Urothelium cell line (cell line): ENCODE measurements at places on chromosomes 4 and X.
A peak's percentile ranks its signal among the peaks of the same experiment; 100 is the strongest.

- no peak for DNase-seq
Observed at GRCh38 chr4:126961661-126962060, 671.1 kb upstream of the INTU start.

GRCh38 chr4:169940460-169940859, 85.7 kb downstream of the MFAP3L start:
- no peak for DNase-seq

- no peak for DNase-seq
Observed at GRCh38 chr4:111748157-111748556, 397.1 kb upstream of the FAM241A start.

- DNase-seq, result no peak
Observed at GRCh38 chr4:23930750-23931488, 41.1 kb upstream of the PPARGC1A start.

DNA sequence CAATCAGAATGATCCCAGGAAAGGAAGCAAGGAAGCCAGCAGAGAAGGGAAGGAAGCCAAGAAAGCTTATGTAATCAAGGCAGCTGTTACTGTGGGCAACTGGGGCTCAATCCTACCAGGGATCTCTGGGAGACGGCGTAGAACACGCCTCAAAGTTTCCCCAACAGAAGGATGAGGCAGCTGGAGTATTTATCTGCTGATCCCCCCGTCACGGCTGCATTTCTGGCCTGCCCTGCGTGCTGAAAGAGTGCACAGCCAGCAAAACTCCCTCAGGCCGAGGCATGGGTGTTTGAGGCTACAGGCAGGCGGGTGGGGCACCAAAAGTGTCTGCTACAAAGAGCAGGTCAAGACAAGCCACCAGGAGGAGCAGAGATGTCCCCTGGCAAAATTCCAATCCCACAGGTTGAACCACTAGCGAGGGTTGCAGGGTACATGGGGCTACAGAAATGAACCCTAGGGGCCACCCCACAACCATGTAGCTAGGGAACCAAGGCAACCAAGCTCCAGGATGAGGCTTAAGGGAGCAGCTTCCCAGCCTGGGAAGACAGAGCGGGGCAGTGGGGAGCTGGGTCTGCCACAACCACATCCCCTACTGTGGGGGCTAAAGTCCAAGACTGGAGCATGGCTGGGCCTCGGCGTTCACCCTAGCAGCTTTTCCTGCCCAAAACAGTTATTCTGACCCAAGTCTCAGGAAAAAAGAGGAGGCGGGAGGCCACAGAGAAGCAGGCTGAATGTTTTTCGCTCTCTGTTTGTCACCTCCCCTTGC, 113.4 kb downstream of the BCOR start:
- DNase-seq, result peak; percentile 33

DNA sequence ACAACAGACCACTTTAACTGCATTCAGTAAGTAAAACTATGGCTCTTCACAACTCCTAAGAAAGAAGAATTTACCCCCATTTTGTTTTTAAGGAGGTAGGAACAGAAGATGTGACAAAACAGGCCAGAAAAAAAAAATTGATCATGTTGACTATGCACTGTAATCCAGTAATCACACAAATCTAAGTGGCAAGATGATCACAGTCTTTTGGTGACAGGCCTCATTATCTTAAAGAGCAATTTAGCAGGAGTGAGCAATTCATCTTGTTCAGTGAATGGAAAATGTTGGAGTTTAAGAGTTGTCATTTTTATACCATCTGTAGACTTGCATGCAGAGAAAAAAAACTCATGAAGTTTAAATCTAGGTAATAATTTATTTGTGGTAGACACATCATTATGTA, 115.1 kb downstream of the SLC39A8 start:
- DNase-seq, result no peak

- DNase-seq, result no peak
Observed at GRCh38 chr4:154511981-154512380, 20.4 kb upstream of the DCHS2 start.

- DNase-seq, result no peak
Observed at GRCh38 chr4:163618845-163619244, 124.4 kb downstream of the TMA16 start.

- DNase-seq, result no peak
Observed at GRCh38 chr4:72473434-72473900, 95.6 kb downstream of the ADAMTS3 start.

DNA sequence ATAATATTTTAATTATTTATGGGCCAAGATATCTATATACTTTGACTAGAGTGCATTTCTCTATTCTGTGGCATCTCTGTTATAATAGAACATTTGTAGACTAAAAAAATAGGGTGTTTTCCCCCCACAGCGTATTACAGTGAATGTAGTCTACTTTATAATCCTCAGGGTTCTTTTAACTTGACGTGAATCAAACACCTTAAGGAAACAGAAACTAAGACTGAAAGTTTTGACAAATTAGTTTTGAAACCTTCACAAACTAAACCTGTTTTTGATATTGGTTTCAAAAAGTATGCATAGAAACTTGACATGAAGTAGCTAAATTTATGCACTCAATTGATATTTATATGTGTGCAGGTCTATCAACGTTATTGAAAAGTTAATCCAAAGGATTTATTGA, 1963.1 kb upstream of the TENM3 start:
- no peak for DNase-seq

DNA sequence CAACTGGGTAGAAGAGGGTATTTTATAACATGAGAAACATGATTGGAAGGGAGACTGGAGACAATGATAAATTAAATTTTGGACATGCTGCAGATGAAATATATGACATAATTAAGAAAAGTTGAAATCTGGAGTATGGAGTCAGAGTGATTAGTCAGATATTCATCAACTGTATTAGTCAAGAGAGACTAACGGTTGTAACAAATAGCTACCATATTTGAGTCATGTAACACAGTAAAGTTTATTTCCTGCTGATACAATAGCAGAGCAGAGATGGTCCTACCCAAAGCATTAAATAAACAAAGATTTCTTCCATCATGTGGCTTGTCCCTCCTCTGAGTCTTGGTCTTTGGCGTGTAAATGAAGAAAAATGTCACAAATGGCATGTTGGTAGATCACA, 321.3 kb downstream of the GALNTL6 start:
- DNase-seq, result no peak

DNA sequence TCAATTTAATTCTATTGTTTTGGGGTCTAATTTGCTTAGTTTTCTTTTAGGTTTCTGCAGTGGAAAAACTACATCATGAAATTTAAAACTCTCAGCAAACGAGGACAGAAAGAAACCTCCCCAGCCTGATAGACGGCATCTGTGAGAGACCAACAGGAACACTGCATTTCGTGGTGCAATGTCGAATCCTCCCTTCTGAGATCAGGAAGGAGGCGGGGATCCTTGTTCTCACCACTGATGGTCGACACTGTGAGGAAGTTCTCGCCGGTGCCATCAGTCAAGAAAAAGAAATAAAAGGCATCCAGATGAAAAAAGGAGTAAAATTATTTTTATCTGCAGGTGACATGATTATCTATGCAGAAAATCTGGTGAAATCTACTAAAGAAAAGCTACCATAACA, 16.5 kb downstream of the GAK start:
- DNase-seq, result no peak

DNA sequence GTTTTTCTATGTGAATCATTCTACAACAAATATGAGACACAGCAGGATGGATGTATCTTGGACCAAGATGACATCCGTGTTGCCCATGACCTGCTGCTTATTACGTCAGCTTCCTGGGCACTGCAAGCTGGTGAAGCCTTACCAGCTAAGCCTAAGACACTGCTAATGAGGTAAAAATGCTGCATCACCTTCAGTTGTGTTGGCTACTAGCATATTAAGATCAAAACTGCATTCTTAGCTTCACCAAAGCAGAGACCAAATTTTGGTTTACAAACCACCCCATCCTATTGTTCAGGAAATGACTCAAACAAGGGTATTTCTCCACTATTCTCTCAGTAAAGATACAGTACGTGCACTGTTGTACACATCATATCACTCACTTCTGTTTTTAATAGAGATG, 50.3 kb downstream of the MAML3 start:
- DNase-seq, result no peak

DNA sequence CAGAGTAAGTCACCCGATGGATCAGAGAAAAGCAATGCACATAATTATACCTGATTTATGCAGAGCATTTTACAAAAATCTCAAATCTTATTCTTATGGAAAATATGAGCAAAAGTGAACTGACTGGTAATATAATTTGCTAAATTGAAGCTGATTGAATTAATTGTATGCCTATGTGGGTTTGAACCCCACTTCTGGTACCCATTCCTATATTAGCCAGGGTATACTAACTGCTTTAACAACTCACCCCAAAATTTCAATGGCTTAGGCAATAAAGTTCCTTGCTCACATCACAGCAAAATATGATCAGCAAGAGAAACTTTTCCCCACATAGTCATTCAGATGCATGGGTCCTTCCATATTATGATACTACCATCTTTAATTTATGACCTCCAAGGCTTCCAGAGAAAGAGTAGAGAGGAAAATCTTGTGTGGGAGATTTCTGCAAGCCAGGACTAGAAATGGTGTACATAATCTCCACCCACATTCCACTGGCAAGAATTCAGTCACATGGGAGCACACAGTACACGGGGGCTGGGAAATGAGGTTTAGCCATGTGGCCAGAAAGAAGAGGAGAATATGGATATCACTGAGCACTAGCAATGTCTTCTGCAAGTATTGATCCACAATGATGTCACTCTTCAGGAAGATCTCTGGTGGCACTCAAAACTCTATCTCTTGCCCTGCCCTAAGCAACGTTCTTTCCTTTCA, 640.7 kb downstream of the BCOR start:
- no peak for DNase-seq

DNA sequence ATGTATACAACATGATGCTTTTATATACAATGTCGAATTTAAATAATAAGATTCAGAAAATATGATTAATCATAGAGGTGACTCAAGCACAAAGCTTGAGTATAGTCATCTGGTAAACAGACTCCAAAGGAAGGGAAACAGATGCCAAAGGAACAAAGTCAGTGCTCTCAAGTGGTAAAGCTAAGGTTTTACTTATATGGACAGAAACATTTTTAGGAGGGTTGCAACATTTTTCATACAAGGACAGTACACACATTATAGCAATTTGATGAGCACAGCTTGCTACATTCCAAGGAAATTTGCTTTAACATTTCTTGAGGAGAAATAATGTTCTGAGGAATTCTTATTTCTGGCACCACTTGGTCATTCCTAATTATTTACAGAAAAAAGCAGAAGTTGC, 333.4 kb upstream of the AADAT start:
- peak; percentile 4 for DNase-seq

- no peak for DNase-seq
Observed at GRCh38 chr4:150368667-150369066, 213.3 kb upstream of the MAB21L2 start.

GRCh38 chr4:102693262-102693850, 67.4 kb downstream of the MANBA start:
- no peak for DNase-seq

DNA sequence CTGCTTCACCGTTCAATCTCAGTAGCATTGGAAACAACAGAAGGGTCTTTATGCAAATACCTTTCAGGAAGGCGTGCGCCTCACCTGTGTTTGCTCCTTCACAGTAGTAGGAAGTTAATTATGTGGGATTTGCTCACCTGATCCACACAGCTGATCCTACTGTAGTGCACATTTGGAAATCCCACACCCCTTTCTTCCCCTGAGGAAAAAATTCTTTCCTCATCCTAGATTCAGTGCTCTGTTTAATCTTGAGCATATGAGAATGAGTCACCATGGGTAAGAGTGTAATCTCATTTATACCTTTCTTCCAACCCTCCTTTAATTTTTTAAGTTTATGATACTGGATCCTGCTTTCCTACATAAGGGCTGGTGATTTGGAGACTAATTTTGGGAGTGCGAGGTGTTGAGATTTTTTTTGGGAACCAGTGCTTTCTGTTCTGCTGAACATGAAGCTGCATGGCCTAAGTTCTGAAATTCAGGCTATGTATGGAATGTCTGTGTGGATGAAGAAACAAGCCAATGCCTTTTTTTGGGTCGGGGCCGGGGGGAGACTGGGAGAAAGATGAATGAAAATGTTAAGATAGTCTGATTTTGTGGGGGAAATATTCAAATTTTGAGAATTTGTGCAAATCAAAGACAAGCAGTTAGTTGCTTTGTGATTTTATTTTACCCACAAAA, 19.0 kb downstream of the GAB1 start:
- DNase-seq, result no peak

GRCh38 chrX:111648802-111649201, 32.2 kb upstream of the ALG13 start:
- no peak for DNase-seq

GRCh38 chr4:1723131-1723801, 1.9 kb downstream of the TACC3 start:
- no peak for DNase-seq

- no peak for DNase-seq
Observed at GRCh38 chr4:73730292-73730691, 10.1 kb upstream of the CXCL8 start.

DNA sequence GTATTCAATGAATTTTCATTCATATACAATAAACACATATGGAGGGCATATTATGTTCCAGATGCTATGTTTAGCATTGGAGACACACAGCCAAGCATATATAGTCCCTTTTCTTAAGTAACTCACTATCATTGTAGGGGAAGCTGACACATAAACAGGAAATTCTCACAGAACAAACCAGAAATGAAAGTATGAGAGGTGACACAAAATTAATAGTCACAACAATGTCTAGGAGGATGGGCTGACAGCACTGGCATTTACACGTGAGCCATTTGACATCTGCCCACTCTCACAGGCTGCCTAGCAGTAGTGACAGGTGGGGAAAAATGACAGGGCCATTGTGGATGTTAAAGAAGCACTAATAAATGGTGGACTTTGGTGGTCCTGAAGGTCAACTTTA, 2.6 kb upstream of the CNOT6L start:
- no peak for DNase-seq

GRCh38 chr4:47312170-47312569, 151.3 kb downstream of the COMMD8 start:
- DNase-seq, result no peak

GRCh38 chrX:96906741-96907140, 23.0 kb downstream of the RPA4 start:
- DNase-seq, result no peak

GRCh38 chr4:179678093-179678814, 2236.0 kb upstream of the AGA start:
- no peak for DNase-seq

GRCh38 chr4:96406742-96407141, 566.8 kb downstream of the PDHA2 start:
- DNase-seq, result no peak

DNA sequence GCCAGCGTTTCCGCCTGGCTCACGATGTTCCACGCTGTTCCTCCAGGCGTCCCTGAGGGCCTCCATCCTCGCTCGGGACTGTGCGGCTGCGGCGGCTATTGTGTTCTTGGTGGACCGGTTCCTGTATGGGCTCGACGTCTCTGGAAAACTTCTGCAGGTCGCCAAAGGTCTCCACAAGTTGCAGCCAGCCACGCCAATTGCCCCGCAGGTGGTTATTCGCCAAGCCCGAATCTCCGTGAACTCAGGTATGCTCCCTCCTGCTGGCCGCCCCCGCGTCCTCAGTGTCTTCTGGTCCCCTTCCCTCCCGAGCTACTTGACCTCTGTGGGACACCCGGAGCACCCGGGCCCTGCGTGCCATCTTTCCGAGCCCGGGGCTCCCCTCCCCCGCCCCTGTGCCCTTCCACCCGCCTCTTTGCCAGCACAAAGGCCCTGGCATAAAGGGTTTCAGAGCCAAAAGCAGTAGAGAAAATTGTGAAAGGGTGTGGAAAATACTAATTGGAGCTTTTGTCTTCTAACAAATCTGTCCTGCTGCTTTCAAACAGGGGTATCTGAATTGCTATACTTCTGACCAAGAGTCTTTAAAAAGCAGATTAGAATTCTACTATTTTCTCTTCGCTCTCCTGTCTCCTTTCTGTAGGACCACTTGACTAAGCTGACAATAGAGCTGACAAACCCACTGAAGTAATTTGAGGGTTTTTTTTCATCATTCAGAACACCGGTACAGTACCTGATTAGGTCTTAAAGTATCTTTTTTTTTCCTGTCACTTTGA, 104.0 kb downstream of the NEUROG2 start:
- no peak for DNase-seq
